ENCODE measurements at places on chromosomes 5 and 9.

GRCh38 chr9:109776391-109776790 lies 3.6 kb upstream of the PALM2AKAP2 start:
- DNase-seq = no peak

DNA sequence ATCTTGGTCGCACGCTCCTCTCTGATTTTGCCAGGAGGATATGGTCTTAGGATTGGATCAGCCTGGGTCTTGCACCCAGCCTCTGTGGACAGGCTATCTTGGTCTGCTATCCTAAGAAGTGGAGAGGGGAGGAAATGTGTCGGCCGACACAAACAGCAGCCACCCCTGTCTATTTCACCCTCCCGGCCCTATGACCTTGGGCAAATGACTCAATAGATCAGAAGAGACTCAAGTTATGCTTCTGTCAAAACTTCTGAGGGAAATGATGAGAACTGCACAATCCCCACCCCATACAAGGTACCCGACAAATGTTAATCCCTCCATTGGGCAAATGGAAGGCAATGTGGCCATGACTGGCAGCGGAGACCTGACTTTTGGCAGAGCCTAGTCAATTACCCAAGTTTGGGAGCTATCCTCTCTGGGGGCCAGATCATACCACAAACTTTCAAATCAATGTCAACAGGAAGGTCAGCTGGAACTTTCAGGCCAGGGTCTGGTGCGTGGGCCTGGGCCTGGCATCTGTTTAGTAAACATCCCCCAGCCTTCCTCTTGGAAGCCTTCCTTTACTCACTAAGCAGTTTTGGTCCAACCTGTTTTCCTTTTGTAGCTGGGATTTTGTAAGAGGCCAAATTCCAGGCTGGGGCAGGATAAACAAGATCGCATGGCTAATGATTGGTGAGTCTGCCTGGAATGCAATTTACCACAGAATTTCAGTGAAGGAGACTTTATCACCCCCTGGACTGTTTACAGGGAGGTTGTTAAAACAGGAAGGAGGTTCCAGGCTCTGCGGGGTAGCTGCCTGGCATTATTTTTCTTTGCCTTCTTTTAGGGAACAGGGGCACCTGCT lies 64.2 kb upstream of the CPEB4 start:
- no peak for DNase-seq

DNA sequence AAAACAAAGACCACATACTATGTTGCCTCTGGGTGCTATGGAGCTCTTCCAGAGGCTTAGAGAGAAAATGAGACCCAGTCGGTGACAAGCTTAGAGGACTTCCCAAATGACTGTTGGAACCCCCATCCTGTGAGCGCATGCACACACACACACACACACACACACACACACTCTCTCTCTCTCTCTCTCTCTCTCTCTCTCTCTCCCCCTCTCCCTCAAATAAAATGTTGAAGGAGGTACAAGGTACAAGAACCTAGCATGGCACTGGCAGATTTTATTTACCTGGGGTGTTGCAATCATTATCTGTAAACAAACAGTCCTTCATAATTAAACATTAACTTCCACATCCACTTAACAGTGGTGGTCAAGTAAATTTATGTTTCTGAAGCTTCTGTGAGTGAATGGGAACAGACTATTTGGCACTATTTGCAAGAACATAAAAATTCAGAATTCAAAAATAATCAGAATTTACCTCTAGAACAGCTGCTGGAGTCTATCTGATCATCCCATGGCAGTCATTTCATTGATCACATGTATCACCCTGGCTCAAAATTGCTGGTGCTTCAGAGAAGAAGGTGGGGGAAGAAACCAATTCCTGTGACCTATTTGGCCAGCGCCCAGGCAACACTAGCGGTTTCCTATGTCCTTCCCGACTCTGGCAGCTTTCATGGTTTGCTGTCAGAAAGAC lies 24.9 kb downstream of the TRPM3 start:
- no peak for DNase-seq

GRCh38 chr5:109695005-109695926 lies 5.5 kb downstream of the MAN2A1 start:
- DNase-seq = no peak

DNA sequence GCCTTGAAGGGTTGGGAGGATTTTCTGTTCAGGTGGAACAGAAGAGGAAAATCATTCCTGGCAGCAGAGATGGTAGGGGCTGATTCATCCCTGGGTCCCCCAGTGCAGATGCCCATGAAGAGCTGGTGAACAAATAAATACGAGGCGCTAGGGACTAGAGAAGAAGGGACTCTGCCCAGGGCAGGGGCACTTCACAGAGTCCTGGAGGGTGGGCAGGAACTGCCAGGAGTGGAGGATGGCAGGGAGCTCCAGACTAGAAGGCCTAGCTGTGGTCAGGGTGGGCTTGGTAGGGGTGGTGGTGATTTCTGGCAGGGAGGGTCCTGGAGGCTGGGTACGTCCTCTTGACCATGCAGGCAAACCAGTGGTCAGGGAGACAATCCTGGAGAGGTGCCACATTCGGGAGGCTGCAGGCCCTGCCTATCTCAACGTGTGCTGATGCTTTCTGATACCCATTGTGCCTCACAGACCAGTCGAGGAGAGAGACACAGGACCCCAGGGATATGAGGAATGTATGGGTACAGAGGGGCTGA lies 69.9 kb downstream of the CRB2 start:
- no peak for DNase-seq

- DNase-seq = no peak
Measured at GRCh38 chr5:76086095-76086494, 2.9 kb downstream of the SV2C start.

- DNase-seq = no peak
Measured at GRCh38 chr9:33931326-33931725, 114.4 kb downstream of the UBE2R2 start.

GRCh38 chr9:38038307-38039089 lies 30.5 kb downstream of the SHB start:
- DNase-seq = no peak

- no peak for DNase-seq
Measured at GRCh38 chr5:179862891-179863290, 4.3 kb upstream of the MRNIP start.

DNA sequence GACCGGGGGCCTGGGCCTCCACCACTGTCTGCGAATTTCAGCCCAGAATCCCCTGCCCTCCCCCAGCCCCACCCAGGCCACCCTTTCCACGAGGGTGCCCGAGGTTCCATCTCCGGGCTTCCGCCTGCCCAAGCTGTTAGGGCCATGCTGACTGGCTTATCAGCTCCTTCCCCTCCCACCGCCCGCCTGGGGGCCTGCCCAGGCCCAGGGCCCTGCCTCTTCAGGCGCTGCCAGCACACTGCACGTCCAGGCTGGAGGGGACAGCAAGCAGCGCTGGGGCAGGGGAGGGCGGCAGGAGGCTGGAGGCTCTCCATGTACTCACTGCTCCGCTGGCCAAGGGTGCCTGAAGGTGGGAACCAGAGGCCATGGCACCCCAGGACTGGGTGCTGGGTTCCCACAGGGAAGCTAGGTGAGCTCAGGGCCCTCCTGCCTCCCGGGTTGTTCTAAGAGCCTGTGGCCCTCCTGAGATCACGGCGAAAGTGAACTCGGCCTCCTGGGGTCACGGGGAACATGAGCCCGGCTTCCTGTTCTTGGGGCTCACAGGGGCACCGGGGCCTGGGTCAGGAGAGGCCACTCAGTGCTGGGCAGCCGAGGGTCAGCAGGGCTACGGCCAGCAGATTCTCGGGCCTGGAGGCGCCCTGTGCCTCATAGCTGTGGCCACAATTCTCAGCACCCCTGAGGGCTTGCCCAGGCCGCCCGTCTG lies 57.7 kb upstream of the EGFL7 start:
- no peak for DNase-seq

DNA sequence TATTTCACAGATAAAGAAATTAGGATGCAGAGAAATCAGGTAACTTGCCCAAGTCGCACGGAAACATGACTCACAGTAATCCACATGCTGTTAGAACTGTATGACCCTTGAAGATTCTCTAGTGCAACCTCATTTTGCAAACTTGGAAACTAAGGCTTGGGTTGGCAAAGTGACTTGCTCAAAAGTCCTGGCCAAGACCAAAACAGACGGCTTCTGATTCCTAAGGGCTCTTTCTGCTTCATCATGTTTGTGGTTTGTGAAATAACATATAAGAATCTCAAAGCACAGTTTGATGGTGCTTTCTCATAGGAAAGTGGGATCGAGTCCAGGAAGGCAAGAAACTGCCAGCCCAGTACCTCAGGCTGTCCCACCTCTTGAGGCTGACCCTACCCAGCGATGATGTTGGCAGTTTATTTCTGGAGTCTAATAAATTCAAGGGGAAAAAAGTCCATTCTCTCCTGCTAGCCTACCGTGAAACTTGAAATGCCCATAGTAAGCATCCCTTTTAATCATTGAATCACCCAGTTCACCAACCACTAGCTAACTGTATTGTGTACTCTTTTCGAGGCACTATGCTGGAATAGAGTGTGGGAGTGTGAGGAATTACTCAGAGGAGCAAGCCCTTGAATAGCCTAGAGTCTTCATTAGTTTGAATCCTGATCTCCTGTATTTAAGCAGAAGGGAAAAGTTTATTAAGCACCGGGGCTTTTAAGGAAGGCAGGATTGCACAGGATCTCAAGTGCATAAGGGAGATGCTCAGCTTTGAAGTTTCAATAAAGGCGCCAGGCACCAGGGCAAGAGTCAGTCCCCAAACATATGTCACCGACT lies 14.1 kb downstream of the CAPSL start:
- DNase-seq = no peak

DNA sequence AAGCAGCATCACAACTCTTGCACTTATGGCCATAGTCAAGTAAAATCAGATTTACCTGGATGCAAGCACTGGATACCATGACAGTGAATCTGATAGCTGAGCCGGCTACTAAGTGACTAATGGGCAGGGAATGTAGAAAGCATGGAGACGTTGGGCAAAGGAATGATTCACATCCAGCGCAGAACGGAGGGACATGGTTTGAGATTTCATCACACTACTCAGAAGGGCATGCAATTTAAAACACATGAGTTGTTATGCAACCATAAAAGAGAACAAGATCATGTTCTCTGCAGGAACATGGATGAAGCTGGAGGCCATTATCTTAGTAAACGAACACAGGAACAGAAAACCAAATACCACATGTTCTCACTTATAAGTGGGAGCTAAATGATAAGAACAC lies 169.1 kb upstream of the PIK3R1 start:
- DNase-seq = no peak

- no peak for DNase-seq
Measured at GRCh38 chr9:131707733-131708157, 32.1 kb downstream of the RAPGEF1 start.

- no peak for DNase-seq
Measured at GRCh38 chr9:96195541-96195940, 106.4 kb downstream of the HSD17B3 start.
